ENCODE measurements at places on chromosomes 16 and 17.

- no peak for DNase-seq
These were observed 1.6 kb downstream of the HSF4 start for GRCh38 chr16:67166110-67166547.

DNA sequence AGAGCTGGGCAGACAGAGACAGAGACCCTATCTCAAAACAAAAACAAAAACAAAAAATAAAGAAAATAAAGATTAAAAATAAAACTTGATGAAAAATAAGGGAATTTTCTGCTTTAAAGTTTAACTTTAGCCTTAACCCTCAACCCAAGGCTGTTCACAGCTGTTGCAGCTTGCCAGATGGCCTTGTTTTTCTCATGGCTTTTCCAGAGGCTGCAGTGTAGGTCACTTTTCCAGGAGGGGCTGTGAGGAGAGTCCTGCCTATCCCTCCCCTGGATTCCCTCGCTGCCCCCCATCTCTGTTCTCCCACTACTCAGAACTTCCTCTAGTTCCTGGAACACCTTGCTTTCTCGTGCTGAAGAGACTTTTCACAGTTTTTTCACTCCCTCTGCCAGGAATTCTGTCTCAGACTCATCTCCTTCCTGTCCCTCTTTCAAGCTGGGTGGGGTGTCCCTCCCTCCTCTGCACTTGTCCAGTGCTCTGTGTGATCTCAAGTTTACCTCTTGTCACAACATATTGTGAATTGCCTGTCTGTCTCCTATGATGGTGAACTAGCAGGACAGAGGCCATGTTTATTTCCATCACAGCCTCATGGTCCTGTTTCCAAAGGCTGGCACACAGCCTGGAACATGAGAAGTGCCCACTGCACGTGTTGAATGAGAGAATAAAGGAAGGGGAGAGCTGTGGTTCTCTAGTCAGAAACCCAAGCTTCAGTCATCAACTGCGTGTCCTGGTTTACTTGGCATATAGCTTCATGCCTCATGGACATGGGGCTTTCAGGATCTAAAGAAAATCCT is 69.9 kb upstream of the MSI2 start:
- DNase-seq = no peak

GRCh38 chr16:290681-291405 is 7.9 kb downstream of the PDIA2 start:
- DNase-seq = no peak

DNA sequence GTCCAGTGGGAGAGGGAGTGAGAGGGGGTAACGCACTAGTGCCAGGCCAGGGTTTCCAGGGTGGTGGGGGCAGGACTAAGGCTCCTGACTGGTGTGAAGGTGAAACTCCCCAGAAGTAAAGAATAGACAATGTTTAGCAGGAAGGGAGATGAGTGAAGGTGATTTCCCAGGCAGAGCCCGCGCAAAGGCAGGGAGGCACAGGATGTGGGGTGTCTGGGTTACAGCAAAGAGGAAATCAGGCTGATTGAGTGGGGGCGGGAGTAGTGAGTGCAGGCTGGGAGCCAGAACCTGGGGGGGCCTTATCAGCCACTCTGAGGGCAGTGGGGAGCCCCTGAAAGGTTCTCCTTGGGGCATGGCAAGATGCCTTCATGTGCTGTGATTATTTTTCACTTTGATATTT is 167.5 kb downstream of the UTP18 start:
- no peak for DNase-seq

GRCh38 chr16:54268766-54269165 is 17.8 kb downstream of the IRX3 start:
- no peak for DNase-seq

DNA sequence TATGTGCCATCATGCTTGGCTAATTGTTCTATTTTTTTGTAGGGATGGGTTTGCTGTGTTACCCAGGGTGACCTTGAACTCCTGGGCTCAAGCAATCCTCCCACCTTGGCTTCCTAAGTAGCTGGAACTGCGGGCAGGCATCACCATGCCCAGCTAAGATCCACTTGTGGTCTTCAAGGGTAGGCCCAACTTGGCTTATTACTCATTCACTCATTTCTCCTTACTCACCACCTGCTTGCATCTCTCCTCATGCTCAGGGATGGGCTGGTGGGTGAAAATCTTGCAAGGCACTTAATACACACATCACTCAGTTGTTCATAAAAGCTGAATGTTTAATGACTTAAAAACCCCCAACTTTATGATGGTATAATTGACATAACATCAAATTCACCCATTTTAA is 207.8 kb downstream of the SHISA9 start:
- DNase-seq = no peak
